Nucleus accumbens (tissue), 56 donors: ENCODE measurements at places on chromosomes 7 and 10.

- peak; percentile 22 for DNase-seq
Measured at GRCh38 chr10:6647811-6648526, 67.9 kb upstream of the PRKCQ start.

- DNase-seq = no peak
Measured at GRCh38 chr7:84790882-84791281, 396.0 kb downstream of the SEMA3D start.

- no peak for DNase-seq
Measured at GRCh38 chr10:98599032-98599610, 152.4 kb upstream of the HPS1 start.

GRCh38 chr10:3538656-3539531 is 246.1 kb downstream of the KLF6 start:
- no peak for DNase-seq

DNA sequence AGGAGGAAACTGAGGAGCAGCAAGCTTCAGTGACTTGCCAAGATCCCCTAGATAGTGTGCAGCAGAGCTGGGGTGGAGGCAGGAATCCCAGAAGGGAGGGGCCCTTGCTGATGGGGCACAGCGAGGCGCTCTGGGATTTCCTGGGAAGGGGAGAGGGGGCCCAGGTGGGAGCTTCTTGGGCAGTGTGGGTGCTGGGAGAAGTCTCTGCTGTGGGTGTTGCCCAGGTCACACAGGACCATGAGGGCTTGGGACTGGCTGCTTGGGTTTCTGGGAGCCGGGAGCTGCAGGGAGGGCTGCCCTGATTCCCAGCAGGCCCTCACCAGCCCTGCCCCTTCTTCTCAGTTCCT is 55.2 kb downstream of the TSPAN15 start:
- no peak for DNase-seq
